ENCODE measurements at places on chromosomes 1 and 21. TPM values are rescaled to one million over a fixed set of nuclear protein-coding genes. Genes with fewer than 3 reads are reported as not detected.
A peak's percentile ranks its signal among the peaks of the same experiment; 100 is the strongest.

DNA sequence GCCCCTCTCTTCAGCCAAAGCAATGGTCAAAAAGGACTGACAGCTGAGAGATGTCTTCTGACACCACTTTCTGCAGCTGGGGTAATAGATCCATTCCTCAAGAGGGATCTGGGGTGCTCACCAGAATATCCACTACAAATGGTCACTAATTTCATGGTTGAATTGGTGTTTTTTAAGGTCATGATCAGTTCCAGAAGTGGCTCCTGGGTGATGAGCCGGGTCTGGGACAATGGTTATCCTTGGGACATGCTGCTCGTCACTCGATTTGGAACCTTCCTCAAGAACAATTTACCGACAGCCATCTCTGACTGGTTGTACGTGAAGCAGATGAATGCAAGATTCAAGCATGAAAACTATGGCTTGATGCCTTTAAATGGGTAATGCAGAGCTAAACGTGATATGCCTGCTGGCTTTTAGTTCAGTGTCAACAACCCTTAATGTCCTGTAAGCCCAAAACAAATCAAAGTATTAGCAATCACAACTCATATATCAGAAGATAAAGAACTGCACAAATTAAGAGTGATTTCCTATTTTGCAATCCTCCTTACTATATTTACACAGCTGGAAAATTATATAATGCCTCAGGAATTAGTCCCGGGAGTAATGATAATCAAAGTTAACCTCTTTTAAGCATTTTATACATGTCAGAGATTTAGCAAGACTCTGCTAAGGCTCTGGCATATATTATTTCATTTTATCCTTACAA, 20.1 kb downstream of the FMO3 start:
- no peak for DNase-seq

DNA sequence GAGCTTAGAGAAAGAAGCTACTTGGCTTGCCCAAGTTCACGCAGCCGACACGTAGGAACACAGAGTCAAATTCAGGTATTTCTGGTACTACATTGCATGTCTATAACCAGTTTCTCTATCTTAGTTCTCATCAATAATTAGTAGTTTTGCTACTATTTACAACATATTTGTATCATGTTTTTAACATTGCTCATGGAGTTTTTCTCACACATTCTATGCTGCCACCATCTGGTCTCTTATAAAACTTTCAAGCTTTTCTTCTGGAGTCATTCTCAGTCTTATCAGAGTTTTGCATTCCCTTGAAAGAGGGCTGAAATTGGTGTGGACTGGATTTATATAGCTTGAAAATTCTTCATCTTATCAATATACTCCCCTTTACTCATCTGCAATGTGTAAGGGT, 118.8 kb upstream of the PALMD start:
- peak; percentile 23 for DNase-seq

- DNase-seq = peak; percentile 47
Measured at GRCh38 chr1:6391951-6392808, 1.4 kb downstream of the ACOT7 start.

- DNase-seq = peak; percentile 45
Measured at GRCh38 chr1:61083807-61084440, 1.6 kb downstream of the NFIA start.

GRCh38 chr1:168206111-168206510, 19.7 kb upstream of the SFT2D2 start:
- no peak for DNase-seq

DNA sequence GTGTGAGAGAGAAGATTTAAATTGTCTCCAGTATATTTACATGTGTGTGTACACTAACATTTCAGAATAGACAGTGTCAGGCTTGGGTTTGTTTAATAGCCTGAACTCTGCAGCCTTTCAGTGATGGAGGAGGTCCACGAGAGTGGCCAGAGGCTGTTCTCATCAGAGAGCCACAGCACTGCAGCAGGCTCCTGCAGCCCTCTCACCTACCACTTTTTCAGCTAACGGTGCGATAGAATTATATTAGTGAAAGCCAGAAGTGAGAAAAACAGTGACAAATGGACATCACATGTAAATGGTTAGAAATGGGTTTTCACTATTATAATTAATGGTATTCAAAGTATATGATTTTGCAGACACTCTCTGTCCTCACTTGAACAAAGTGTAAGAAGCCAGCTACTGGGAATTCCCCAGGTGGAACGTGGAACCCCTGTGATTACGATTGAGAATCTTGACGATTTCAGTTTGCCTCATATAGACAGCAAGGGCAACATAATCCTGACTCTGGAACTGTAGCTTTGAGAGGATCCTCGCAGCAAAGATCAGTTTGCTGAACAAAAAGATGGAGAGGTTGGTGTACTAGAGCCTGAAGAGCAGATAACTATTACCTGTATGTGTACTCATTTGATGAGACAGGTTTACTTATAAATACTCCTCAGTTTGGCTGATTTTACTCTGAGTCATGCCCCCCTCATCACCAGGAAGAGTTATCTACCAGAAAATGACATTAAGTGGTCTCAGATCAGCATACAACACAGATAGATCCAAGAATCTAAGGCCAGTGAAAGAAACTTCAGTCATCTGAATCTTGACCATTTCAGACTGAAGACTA, 31.4 kb downstream of the IFI16 start:
- DNase-seq = no peak

The FAM167B gene
- total RNA-seq = 0.79 TPM

- DNase-seq = no peak
Measured at GRCh38 chr1:58287894-58288623, 258.5 kb downstream of the OMA1 start.

- DNase-seq = no peak
Measured at GRCh38 chr1:23845163-23845562, 19.9 kb upstream of the HMGCL start.

DNA sequence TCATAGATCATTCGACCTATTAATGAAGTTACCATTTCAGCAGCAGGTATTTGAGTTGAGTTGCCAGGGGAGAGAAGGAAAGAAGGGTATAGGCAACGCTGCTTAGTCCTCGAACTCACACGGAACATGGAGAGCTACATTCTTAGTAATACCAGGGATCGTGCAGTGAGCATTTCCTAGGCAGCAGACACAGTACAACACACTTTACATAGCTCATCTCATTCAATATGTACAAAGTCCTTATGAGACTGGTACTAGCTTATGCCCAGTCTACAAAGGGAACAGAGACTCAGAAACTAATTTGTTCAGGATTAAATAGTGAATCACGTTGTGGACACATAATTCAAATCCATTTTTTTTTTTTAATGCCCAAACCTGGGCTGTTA, 25.6 kb downstream of the IRF2BP2 start:
- no peak for DNase-seq

DNA sequence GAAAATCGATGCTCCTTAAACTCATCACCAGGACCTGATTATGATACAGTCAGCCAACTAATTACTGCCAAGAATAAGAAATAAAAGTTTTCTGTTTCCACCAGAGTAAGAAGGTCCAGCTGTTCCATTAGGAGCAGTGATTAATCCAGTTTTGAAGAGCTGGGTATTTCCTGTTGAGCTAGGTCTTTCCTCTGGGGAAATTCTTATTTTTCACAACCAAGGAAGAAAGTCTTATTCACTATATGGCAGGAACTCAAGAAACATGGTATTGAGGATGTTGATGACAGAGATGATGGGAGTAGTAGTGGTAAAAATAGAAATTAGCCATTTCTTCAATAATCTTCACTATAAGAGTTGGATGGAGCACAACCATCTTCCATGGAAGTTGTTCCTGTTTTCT, 374.6 kb upstream of the RUNX1 start:
- DNase-seq = peak; percentile 83

GRCh38 chr1:228339059-228339704, 67.5 kb downstream of the TRIM11 start:
- no peak for DNase-seq

- DNase-seq = no peak
Measured at GRCh38 chr1:3130268-3130667, 61.3 kb downstream of the PRDM16 start.

- DNase-seq = no peak
Measured at GRCh38 chr1:175717610-175718540, 25.5 kb downstream of the TNR start.

- no peak for DNase-seq
Measured at GRCh38 chr21:33414926-33415325, 11.7 kb downstream of the IFNGR2 start.

DNA sequence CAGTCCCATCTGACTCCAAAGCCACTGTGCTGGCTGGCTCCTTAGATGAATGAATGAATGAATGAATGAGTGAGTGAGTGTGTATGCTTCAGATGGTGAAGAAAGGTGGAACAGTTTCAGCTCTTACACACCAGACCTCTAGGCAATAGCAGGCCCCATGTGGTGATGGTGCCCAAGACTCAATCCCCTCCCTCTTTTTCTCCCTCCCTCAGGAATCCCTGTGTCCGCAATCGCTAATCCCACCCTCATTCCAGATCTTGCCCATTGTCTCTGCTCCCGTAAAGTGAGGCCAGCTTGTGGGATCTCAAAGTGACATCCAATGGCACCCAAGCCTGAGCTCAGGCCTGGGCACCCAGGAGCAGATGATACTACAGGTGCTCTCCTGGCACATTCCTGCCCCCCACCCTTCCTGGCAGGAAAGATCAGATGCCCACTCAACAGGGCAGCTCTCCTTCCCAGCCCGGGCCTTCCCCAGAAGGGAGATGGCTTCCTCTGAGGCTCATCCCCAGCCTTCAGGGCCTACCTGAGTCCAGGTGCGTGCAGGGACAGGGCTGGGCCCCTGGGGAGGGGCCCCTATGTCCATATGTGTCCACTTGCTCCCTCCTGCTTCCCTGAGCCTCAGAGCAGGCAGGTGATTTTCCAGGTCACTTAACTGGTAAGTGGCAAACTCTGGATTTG, 106.4 kb downstream of the HMGB4 start:
- DNase-seq = no peak

- no peak for DNase-seq
Measured at GRCh38 chr1:201329801-201330200, 46.5 kb downstream of the PKP1 start.

The C21orf58 gene
- 2.0 TPM for total RNA-seq

GRCh38 chr21:34797921-34798535, 129.2 kb downstream of the CLIC6 start:
- DNase-seq = no peak

- peak; percentile 96 for DNase-seq
Measured at GRCh38 chr21:17921579-17922530, 102.7 kb upstream of the C21orf91 start.

GRCh38 chr1:211928290-211928801, 97.8 kb upstream of the LPGAT1 start:
- DNase-seq = no peak

The SELP gene
- total RNA-seq = 1.2 TPM

DNA sequence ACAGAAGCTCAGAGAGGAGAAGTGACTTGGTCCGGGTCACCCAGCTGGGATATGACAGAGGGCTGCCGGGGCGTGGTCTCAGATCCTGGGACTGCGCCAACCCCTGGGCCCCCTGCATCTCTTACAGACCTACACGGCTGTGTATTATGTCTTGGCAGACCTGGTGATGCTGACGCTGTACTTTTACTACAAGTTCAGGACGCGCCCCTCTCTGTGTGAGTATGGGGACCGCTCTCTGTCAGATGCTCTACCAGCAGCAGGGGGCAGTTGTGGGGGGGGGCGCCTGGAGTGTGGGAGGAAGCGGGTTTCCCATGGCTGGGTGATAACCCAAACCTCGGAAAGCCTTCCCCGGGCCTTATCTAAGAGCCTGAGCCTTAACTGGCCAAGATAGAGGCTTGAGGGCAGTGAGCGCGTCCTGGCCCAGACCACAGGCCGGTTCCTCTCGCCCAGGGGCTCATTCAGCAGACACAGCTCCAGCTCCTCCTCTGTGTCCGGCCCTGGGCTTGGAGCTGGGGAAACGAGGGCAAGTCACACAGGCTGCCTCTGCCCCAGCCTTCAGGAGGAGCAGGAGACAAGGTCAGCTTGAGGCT, 13.3 kb downstream of the SLC66A1 start:
- DNase-seq = no peak

The PRAMEF27 gene
- total RNA-seq = not detected

The MROH9 gene
- total RNA-seq = not detected
